Activated naive CD8-positive, alpha-beta T cell treated with anti-CD3 and anti-CD28 coated beads, Interleukin-2, amount 10 ng/mL, durations not matched to agents 7 days and 5 days (primary cell): ENCODE measurements at places on chromosomes 16 and 17.
A peak's percentile ranks its signal among the peaks of the same experiment; 100 is the strongest.

GRCh38 chr16:3074860-3075522, 9.6 kb downstream of the IL32 start:
- peaks cover 33% of the 10 kb centered on the region for H3K36me3 ChIP-seq
- peaks cover 73% of the 10 kb centered on the region for H3K4me1 ChIP-seq

DNA sequence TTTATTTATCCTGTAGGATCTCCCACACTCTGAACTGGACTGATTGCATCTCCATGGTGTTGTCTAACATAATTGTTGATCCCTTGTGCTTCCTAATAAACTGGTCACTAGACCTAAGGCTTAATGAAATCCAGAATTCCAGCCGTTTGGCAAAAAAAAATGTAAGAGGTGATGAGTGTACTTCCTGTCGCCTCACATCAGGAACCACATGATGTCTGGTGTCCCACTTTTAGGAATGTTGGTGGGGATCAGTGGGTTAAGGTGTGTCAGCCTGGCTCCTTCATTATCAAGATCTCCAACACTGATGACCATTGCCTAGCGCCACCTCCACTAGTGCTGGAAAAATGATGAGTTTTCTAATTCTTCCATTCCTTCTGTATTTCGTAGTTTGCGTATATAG, 18.6 kb upstream of the LONP2 start:
- H3K4me1 ChIP-seq: no peaks in the 10 kb centered on the region
- no peak for DNase-seq
- no peaks in the 10 kb centered on the region for H3K36me3 ChIP-seq

DNA sequence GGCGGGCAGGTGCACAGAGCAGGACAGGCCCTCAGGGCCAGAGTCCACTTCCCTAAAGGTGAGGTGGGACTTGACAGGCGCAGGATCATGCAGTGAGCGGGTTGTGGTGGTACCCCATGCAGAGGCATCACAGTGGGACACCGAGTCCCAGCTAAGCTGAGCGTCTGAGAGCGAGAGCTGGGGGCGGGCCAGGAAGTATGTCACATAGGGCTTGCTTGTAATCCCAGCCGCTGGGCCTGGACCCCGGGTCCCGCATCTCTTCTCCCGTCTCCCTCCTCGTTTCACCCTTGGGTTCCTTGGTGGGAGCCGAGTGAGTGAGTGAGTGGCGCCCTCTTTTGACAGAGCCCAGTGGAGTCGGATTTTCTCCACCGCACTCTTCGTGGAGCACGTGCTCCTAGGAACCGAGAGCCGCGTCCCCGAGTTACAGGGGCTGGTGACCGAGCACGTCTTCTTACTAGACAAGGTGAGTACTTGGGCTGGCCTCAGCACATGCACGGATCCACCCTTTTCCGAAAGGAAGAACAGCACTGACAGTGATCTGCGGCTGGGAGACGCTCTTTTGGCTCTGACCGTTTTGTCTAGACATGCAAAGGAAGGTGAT, 50.8 kb upstream of the ENDOV start:
- no peak overlapping the region for H3K4me3 ChIP-seq
- H3K27me3 ChIP-seq: no peaks in the 10 kb centered on the region
- no peaks in the 10 kb centered on the region for H3K4me1 ChIP-seq
- H3K27ac ChIP-seq: no peak overlapping the region
- DNase-seq: peak; percentile 25
- peaks cover 43% of the 10 kb centered on the region for H3K36me3 ChIP-seq

DNA sequence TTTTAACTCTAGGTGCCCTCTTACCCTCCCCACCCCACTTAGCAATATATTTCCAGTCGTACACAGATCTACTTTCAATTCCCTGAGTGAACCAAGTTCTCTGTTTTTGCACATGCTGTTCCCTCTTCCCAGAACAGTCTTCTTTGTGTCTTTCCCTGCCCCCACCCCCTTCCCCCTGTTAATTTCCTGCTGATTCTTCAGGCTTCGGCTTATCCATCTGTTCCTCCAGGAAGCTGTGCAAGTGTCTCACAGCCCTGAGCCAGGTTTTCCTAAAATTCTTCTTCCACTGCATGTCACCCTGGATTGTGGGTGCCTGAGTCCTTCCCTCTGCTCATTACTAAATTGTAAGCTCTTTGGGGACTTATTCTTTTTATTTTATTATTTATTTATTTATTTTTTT, 12.4 kb upstream of the SPOP start:
- peaks cover 9% of the 10 kb centered on the region for H3K36me3 ChIP-seq
- peaks cover 33% of the 10 kb centered on the region for H3K4me1 ChIP-seq
- no peak overlapping the region for H3K27ac ChIP-seq
- no peak for DNase-seq
- no peak overlapping the region for H3K4me3 ChIP-seq
- H3K27me3 ChIP-seq: no peaks in the 10 kb centered on the region

DNA sequence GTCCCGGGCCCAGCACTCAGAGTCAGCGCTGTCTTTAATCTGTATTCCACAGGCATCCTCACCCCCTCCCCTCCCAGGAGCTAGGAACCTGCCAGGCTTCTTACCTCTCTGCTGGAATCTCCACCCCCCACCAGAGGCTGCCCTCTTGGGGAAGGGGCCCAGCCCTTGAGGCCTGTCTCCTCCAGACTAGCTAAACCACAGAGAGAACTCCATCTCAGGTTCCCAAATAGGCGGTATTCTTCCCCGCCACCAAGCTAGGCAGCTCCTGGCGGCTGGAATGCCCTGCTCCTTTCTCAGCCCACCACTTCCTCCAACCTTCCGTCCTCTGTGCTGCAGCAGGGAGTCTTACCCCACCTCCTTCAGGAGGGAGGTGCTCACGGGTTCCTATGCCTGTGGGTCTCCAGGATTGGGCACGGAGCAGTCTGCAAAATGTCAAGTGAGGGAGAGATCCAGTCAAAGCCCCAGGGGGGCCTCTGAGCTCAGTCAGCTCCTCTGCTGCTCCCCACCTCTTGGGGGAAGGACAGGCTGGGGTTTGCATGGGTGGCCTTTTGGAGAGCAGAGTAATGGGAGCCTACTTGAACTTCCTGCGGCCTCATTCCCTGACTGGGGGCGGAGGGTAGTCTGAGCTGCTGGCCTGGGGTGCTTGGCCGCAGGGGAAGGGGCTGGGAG, 55.7 kb downstream of the SREBF1 start:
- no peak overlapping the region for H3K27ac ChIP-seq
- peaks cover 8% of the 10 kb centered on the region for H3K27me3 ChIP-seq
- H3K36me3 ChIP-seq: no peaks in the 10 kb centered on the region

DNA sequence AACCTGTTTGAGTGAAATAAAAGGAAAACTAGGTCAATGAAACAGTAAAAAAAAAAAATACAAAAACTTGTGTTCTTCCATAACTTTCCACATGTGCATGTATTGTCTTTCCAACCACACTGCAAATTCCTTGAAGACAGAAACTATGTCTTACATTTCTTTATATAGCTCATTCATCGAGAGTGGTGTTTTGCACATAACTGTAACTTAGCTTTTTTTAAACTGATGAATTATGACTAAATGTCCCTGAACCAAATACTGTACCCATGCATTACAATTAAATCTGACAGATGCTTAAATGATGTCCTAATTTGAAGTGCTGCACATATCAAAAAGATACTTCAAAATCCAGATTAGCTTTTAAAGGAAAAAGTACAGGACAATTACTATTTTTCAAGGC, 50.1 kb downstream of the BRIP1 start:
- H3K27ac ChIP-seq: no peak overlapping the region
- DNase-seq: no peak
- H3K4me3 ChIP-seq: no peak overlapping the region
- H3K27me3 ChIP-seq: no peaks in the 10 kb centered on the region
- H3K4me1 ChIP-seq: peaks cover 6% of the 10 kb centered on the region

GRCh38 chr16:31713071-31713944, 160.3 kb upstream of the ZNF267 start:
- peak overlapping the region; percentile 99 for H3K4me3 ChIP-seq
- H3K4me1 ChIP-seq: peaks cover 33% of the 10 kb centered on the region
- H3K36me3 ChIP-seq: peaks cover 55% of the 10 kb centered on the region
- H3K27ac ChIP-seq: peak overlapping the region; percentile 99
- peak; percentile 85 for DNase-seq

- H3K4me3 ChIP-seq: peak overlapping the region; percentile 82
- H3K4me1 ChIP-seq: peaks cover 60% of the 10 kb centered on the region
- peak; percentile 55 for DNase-seq
- peak overlapping the region; percentile 90 for H3K27ac ChIP-seq
- peaks cover 9% of the 10 kb centered on the region for H3K36me3 ChIP-seq
Measured at GRCh38 chr16:57134982-57135381, 42.6 kb downstream of the CPNE2 start.

- H3K4me3 ChIP-seq: no peak overlapping the region
- H3K27me3 ChIP-seq: no peaks in the 10 kb centered on the region
- DNase-seq: no peak
- H3K4me1 ChIP-seq: no peaks in the 10 kb centered on the region
- peaks cover 11% of the 10 kb centered on the region for H3K36me3 ChIP-seq
Measured at GRCh38 chr16:84780544-84781376, 39.0 kb upstream of the CRISPLD2 start.

- no peak overlapping the region for H3K27ac ChIP-seq
- no peaks in the 10 kb centered on the region for H3K27me3 ChIP-seq
- no peak overlapping the region for H3K4me3 ChIP-seq
- H3K4me1 ChIP-seq: peaks cover 9% of the 10 kb centered on the region
Measured at GRCh38 chr17:15501282-15501681, 33.9 kb upstream of the CDRT4 start.

- no peaks in the 10 kb centered on the region for H3K4me1 ChIP-seq
- H3K36me3 ChIP-seq: no peaks in the 10 kb centered on the region
Measured at GRCh38 chr16:21057875-21058274, 92.8 kb downstream of the DNAH3 start.

GRCh38 chr17:49989518-49989880, 5.5 kb downstream of the DLX3 start:
- DNase-seq: peak; percentile 25
- H3K36me3 ChIP-seq: peaks cover 3% of the 10 kb centered on the region
- H3K4me3 ChIP-seq: no peak overlapping the region
- H3K27ac ChIP-seq: no peak overlapping the region
- H3K27me3 ChIP-seq: peaks cover 59% of the 10 kb centered on the region
- peaks cover 11% of the 10 kb centered on the region for H3K4me1 ChIP-seq

GRCh38 chr17:6177941-6178694, 107.9 kb downstream of the WSCD1 start:
- H3K4me1 ChIP-seq: no peaks in the 10 kb centered on the region
- H3K27me3 ChIP-seq: no peaks in the 10 kb centered on the region
- DNase-seq: no peak

DNA sequence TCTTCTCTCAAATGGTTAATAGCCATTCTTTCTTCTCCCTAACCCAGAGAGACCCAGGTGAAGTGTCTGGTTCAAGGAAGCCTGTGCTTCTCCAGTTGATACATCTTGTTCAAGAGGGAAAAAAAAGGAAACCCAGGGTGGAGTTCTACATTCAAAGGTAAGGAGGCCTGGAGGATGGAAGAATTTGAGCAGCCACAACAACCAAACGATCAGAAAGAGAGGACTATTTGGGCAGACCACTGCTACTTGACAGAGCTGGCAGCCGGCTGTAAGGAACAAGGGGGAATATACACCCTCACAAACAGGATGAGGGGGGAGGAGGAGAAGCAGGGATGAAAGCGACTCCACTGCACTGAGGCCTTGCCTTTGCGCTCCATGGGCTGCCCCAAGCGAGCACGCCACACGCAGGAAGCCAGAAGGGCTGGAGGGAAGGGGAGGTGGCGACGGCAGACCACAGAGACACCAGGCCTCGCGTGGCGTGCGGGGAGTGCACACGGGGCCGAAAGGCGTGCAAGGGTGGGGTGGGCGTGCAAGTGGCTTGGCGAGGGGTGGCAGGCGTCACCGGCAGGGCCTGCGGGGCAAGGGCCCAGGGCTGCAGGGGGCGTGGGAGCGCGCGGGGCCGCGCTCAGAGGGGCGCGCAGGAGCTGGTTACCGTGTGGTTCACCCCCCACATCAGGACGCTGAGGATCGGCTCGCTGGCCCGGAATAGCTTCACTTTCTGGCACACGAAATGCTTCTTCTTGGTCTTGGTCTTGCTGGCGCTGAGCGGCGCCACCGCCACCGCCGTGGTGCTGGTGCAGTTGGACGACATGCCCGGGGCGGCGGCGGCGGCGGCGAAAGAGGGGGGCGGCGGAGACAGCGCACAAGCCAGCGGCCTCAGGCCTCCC, 499 bp downstream of the PIP4K2B start:
- peak overlapping the region; percentile 93 for H3K27ac ChIP-seq
- peaks cover 33% of the 10 kb centered on the region for H3K4me1 ChIP-seq
- DNase-seq: peak; percentile 77
- peaks cover 23% of the 10 kb centered on the region for H3K36me3 ChIP-seq

- H3K4me1 ChIP-seq: no peaks in the 10 kb centered on the region
- no peaks in the 10 kb centered on the region for H3K36me3 ChIP-seq
- no peak overlapping the region for H3K4me3 ChIP-seq
- no peak overlapping the region for H3K27ac ChIP-seq
- no peaks in the 10 kb centered on the region for H3K27me3 ChIP-seq
- DNase-seq: no peak
Measured at GRCh38 chr16:27651301-27651700, 101.4 kb downstream of the KATNIP start.

DNA sequence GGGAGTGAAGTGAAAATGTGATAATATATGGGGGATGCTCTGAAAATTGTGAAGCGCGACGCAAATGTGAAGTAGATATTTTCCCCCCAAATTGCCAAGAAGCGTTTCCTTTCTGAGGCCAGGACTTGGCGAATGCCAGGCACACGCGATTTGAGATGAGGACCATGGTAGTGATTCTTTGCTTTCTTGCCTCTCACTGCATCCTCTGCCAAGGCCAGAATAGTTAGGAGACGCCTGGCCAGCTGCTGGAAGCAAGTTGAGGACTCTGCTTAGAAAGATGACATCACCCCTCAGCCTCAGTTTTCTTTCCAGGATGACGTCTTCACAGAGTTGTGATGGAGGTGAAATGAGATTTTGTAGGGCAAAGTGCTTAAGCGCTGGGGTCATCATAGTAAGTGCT, 25.9 kb downstream of the PIPOX start:
- H3K27ac ChIP-seq: no peak overlapping the region
- H3K27me3 ChIP-seq: peaks cover 4% of the 10 kb centered on the region
- no peak for DNase-seq
- H3K36me3 ChIP-seq: no peaks in the 10 kb centered on the region

GRCh38 chr16:31093132-31093703, 1.4 kb downstream of the VKORC1 start:
- H3K27ac ChIP-seq: no peak overlapping the region
- DNase-seq: no peak
- H3K36me3 ChIP-seq: peaks cover 4% of the 10 kb centered on the region
- peaks cover 20% of the 10 kb centered on the region for H3K4me1 ChIP-seq
- no peaks in the 10 kb centered on the region for H3K27me3 ChIP-seq

GRCh38 chr17:76132574-76133338, 8.3 kb downstream of the FOXJ1 start:
- no peak overlapping the region for H3K27ac ChIP-seq
- no peak for DNase-seq
- no peak overlapping the region for H3K4me3 ChIP-seq

DNA sequence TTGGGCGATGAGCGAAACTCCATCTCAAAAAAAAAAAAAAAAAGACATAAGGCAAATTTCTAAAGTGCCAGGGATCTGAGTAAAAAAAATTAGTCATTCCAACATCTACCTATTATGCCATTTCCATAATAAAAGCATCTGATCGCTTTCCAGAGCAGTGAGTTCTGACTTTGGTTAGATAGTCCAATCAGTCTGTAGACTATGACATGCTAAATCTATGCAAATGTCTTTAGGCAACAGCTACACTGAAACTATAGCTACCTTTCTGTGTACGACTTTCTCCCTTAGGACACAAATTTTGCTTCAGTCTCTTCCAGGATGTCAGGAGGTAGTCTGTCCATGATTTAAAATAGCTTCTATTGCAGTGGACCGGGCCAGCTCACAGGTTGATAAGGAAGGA, 58.9 kb upstream of the ARHGAP44 start:
- no peak overlapping the region for H3K4me3 ChIP-seq
- H3K36me3 ChIP-seq: no peaks in the 10 kb centered on the region
- H3K27ac ChIP-seq: no peak overlapping the region
- H3K4me1 ChIP-seq: no peaks in the 10 kb centered on the region
- DNase-seq: no peak
- no peaks in the 10 kb centered on the region for H3K27me3 ChIP-seq
